ENCODE measurements at places on chromosomes 4 and X.

GRCh38 chr4:153634738-153635353 is 49.2 kb upstream of the TLR2 start:
- DNase-seq: peak; percentile 8

- no peak for DNase-seq
These were observed 48.6 kb downstream of the PDGFRA start for GRCh38 chr4:54277691-54278090.

GRCh38 chr4:89021062-89021461 is 35.9 kb downstream of the FAM13A start:
- no peak for DNase-seq

GRCh38 chrX:25869761-25870160 is 268.4 kb upstream of the MAGEB18 start:
- DNase-seq: no peak

GRCh38 chr4:80135702-80136058 is 61.6 kb upstream of the PRDM8 start:
- DNase-seq: no peak

DNA sequence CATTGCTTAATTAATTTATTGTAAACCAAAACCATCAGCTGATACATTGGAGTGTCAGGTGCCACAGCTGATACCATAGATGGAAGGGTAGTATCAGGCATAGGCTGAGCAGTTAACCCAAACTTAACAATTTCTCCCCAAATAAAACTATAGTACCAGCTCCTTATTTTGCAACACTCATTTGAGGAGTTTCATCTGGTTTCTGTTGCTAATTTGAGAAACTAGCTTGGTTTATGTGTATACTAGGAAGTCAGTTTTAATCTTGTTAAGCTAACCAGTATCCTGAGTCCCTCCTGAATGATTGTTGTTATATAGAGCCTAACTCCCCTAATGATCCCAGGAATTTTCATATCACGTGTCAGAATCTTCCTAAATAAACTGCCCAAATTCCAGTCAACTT is 12.7 kb downstream of the DCAF16 start:
- DNase-seq: no peak

GRCh38 chrX:101080326-101081124 is 1.8 kb downstream of the TMEM35A start:
- DNase-seq: peak; percentile 72

GRCh38 chrX:133415276-133416105 is at the start of gene GPC4:
Gene GPC4 (minus strand): TSS chrX:133415489. CDS start chrX:133414965, 524 bp downstream.
- DNase-seq: peak; percentile 10

DNA sequence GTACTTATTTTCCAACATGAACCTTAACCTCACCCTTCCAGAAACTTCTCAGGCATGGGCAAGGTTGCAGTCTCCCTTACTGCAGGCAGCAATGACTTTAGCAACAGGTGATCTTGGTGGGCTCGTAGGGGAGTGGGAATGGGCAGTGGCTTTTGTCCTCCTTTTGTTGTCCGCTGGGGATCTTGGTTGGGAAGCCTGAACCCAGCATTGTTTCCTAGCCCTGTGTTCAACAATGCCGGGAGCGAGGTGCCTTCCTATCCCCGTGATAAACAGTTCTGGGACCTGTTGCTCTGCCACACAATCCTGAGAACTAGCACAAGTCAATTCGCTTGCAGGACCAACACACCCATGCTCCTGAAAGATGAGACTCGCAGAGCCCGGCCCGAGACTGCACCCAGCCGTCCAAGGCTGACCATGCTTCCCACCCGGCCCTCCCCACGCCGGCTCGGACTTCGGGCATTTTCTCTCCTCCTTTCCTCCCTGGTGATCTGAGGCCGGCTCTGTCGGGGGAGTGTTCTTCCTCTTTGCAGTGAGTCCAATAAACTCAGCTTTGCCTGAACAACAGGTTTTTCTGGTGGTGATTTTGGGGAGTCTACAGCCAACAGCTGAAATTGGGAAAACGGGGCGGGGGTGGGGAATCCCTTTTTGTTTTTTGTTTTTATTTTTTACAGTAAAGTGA is 20.2 kb downstream of the IRAK1 start:
- no peak for DNase-seq

- peak; percentile 97 for DNase-seq
These were observed 37.0 kb upstream of the CLNK start for GRCh38 chr4:10721616-10722015.

DNA sequence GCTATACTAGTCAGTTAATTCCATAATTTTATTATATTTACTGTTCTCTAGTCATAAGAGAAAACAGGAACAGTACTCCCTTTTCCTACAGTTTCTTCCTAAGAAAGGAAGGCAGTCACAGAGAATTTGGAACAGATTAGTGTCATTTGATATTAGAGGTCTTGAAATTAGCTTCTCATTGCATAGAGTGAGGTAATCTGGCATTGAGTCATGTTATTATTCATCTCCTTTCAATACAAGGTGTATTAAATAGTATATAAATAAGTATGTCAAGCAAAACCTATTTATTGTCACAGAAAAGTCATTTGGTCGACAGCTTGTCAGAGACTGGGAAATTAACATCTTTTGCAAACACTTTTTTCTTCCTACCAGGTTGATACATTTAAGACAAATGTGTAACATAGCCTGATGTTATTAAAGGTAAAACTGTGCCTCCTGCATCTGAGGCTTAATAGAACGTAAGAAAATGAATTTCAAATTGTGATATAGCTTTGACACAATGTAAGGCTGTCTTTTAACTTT is 753.1 kb upstream of the FRG1 start:
- DNase-seq: no peak

- no peak for DNase-seq
These were observed 1476.1 kb upstream of the TENM3 start for GRCh38 chr4:180766944-180767729.

DNA sequence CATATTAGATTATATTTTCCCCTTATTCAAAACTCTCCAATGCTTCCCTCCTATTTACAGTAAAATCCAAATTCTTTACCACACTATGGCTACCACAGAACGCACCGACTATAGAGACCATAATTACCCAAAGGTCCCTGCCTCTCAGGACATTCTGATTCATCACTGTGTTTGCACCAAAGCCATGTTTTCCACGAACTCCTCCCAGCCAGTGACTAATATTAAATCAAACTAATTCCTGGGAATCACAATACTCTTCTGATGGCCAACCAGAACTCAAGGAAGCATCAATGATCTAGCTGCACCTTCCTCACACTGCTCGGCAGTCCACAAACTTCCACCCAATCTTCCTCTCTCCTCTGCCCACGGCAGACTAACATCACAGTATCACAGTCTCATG is 24.2 kb upstream of the EDNRA start:
- no peak for DNase-seq

DNA sequence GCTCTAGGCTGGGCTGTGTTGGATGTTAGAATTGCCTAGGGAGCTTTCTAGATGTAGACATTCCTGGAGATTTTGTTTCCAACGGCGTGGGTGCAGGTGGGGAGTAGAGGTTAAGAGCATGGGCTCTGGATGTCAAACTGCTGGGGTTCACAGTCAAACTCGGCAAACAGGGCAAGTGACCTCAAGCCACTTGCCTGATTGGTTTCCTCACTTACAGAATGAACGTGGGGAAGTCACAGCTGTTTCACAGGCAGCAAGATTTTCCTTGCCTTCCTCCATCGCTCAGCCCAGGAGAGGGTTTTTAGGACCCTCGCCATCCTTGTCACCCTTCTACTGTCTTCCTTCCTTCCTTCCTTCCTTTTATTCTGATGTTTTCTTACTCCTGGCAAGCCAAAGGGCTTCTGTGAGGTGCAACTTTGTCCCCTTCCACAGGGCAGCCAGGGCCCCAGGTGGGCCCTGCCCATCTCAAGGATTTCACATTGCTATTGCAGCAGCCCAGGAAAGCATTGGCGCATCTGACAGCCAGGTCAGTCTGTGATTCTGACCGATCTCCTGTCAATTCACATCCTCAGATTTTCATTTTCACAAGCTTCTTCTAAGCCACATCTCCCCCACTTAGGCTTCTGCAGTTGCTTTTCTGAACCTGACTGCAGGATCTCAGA is 7.0 kb downstream of the RTL5 start:
- DNase-seq: no peak

DNA sequence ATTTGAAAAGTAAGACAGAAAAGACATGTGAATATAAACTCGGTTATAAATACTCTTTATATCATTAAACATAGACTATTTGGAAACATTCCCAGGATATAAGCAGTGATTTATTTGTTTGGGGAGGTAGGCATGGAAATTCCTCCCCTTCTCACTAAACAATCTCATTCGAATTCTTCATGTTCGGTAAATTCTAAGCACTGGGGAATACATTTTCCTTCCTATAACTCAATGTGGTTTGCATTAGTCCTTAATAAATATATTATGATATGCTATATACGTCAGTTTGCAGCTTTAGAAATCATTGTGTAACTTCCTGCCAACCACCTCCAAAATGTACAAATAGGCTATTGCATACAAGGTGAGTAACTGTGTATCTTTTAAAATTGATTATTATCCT is 99.6 kb downstream of the UGT8 start:
- no peak for DNase-seq

DNA sequence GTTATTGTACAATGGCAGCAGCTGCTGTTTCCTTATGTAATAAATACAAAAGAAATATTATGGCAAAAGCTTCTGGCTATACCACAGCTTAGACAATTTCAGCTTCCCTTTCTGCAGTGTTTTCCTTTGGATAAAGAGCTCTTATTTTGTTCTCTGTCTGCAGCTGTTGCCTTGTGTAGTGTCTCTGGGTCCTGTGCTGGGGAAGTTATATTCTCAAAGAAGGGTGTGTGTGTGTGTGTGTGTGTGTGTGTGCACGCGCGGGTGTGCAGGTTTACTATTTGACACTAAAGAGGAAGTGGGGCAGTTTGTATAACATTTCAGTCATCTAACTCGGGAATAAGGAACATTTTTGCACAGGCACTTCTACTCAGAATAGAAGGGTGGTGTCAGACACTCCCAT is 83.6 kb downstream of the REPS2 start:
- no peak for DNase-seq

GRCh38 chrX:66013194-66013816 is 26.6 kb downstream of the VSIG4 start:
- DNase-seq: no peak

DNA sequence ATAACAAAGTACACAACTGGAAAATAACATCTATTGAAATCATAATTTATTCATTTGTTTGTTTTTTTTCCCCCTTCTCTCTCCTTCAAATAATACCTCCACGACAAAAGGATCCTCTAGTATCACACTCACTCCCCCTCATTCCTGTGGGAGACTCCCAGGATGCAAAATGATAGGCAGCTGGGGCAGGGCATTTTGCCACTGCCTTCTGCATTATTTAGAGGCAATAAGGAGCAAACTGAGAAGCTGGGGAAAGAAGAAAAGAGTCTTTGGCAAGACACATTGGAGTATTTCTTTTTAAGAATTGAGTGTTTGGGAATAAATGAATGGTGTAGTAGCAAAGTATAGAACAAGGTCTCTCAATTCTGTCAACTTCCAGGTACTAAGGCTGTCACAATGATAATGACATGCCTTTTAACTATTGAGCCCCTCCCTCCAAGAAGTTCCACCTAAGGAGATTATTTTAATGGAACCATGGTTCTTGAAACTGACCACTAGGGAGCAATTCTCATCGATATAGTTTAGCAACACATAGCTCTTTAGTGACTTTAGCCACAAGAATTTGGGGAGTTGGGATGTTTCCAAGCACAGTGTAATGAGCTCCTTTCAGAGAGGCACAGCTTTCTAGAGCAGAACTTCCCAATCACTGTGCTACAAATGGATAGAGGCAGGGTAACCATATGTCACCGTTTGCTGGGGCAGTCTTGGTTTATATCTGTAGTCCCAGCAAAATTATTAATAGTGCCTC is 303.3 kb downstream of the FRMPD4 start:
- no peak for DNase-seq

DNA sequence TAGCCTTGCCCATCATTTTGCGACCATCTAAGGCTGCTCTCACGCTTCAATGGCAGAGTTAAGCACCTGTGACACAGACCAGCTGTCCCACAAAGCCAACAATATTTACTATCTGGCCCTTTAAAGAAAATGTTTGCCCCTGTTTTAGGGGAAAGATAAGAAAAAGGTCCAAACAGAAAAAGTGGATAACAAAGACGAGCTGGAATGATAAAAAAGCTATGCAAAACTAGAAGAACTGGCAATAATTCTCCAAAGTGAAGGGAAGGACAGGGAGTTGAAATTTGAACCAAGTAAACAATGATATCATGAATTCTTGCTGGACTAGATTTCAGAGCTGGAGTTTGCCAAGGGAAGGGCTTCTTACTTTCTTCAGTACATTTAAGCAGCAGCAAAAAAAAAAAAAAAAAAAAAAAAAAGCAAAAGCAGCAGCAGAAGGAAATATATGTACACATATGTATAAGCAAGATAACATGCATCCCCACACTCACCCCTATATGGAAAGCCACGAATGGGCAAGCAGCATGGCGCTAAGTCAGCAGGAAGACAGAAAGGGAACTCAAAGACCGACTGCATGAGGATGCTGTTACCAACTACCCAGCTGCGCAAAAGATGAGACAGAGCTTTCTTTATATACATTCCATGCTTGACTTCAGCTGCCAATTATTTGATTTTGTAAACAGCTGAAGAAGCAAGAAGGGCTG is 12.5 kb downstream of the TRAPPC2 start:
- DNase-seq: no peak

DNA sequence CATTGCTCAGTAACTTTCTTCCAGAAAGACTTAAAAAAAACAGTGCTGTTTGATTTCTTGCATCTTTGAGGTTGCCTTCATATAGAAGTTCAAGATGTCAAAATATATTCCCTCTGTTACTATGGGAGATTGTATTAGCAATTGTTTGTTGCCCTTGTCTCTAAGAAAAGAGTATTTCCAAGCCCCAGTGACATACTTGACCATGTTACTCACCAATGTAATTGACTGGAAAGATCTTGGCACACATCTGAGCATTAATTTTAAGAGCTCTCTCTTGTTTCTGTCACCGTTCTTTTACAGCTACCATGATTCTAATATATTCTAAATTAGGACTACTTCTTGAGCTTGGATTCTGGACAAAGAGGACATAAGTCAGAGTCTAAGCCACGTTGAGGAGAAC is 902.7 kb upstream of the EPHA5 start:
- no peak for DNase-seq

GRCh38 chrX:43718956-43719355 is 62.9 kb downstream of the MAOA start:
- no peak for DNase-seq

GRCh38 chr4:121794505-121795188 is 6.5 kb upstream of the EXOSC9 start:
- no peak for DNase-seq

- DNase-seq: no peak
These were observed 42.1 kb downstream of the NFKB1 start for GRCh38 chr4:102543030-102543928.

DNA sequence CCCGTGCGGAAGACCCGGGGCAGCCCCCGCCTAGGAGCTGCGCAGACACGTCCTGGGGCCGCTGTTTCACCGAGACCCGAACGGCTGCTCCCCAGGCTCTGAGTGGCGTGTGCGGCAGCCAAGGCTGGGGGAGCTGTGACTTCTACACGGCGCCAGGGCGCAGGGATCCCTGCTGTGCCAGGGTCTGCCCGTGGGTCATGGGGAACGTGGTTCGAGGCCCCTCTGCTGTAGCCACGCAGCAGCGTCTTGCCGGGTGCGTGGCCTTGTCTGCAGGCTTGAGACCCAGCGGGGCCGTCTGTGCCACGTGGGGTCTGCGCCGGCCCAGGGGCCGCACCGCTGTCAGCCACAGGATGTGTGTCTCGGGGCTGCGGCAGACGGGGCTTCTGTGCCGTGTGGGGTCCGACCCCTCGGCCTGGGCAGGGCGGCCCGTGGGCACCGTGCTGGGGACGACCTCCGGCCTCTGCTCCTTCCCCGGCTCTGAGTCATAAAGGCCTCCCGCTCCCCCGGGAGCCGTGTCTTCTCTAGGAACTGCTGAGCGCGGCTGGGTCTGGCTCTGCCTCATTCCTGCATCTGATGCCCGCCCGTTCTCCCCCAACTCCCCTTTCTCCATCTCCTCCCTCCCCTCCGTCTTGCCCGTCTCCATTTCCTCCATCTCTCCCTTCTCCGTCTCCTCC is 12.7 kb upstream of the GTPBP6 start:
- DNase-seq: no peak
